ENCODE measurements at places on chromosomes 16 and 17.

- no peak for DNase-seq
Measured at GRCh38 chr16:89194340-89195311, 5.7 kb downstream of the SLC22A31 start.

- DNase-seq = no peak
Measured at GRCh38 chr17:6334386-6334785, 100.5 kb downstream of the AIPL1 start.

DNA sequence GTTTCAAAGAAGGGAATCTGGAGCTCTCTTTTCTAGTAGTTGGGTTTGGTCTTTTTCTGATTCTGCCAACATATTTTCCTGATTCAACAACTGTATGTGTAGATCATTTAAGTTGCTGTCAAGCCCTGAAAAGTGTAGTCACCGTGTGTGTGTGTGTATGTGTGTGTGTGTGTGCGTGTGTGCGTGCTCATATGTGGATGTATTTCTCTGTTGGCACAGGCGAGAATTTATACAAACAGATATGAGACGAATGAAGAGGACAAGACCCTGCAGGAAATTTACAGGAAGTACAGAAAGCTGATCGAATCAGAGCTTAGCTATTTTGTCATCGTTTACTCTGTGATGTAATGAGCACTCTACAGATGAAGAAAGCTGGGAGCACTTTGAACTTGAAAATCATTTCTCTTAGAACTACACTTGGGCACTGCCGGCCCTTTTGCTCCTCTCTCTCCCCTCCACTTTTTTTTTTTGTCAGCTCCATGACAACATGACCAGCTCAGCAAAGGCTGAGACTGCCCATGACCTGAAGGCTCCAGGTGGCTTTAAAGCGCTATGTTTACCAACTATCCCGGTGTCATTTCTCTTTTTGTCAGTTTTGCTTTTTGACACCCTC is 11.2 kb downstream of the FBXO39 start:
- DNase-seq = no peak

DNA sequence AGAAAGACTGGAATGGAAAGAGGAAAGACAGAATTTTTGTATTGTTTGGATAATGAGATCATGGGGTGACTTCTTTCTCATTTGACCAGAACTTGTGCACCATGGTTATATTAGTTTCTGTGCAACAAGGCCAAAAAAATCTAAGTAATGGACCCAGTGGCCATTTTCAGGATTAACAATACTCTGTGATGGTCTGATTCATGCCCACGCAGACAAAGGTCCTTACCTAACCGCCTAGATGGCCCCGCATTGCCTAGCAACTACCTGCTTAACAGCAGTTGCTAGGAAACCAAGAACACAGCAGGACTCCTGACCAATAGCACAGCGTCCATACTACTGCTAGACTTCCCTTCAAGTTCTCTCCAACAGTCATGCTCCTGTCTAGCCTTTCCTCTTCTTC is 22.4 kb downstream of the MIS12 start:
- no peak for DNase-seq

DNA sequence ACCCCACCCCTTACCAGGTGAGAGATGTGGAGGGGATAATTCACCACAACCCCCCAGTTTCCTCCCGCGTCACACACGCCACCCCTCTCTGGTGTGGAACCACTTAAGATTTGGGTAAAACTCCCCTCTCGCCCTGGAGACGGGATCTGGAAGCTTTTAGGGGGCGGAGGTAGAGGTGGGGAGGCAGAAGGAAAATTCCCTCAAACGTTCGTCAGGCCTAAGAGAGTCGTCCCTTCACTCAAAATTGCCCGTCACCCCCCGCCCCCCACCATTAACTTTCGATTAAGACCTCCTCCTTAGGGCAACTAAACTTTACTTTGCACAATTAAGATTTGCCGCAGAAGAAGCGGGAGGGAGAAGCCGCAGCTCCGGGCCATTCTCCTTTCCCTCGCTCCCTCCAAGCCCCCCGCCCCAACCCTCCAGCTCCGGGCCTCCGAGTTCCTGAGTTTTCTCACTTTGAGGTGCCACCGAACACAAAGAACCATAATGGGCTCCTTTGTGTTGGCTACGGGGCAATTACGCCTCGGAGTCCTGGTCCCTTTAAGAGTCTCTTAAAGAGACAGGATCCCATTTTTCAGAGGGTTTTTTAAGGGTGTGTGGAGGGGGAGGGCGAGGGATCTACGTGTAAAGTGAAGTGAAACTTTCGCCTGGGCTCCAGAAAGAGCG is 985 bp upstream of the FZD2 start:
- no peak for DNase-seq

- DNase-seq = no peak
Measured at GRCh38 chr16:73864868-73865267, 431.7 kb upstream of the PSMD7 start.

GRCh38 chr17:51397361-51398127 is 137.2 kb downstream of the UTP18 start:
- no peak for DNase-seq

- no peak for DNase-seq
Measured at GRCh38 chr16:980595-980854, 1.0 kb upstream of the SOX8 start.

DNA sequence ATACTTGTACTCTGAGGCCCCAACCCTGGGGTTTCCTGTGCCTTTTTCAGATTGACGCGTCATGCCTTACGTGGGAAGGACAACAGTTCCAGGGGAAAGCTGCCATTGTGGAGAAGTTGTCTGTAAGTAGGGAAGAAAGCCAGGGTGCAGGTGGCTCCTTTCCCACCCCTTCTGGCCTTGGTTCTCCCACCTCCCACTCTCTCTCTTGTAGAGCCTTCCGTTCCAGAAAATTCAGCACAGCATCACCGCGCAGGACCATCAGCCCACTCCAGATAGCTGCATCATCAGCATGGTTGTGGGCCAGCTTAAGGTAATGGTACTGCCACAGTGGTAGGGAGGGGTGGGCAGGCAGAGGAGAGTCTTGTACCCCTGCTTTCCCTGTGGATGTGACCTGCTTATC is 4.6 kb upstream of the EDC4 start:
- no peak for DNase-seq

DNA sequence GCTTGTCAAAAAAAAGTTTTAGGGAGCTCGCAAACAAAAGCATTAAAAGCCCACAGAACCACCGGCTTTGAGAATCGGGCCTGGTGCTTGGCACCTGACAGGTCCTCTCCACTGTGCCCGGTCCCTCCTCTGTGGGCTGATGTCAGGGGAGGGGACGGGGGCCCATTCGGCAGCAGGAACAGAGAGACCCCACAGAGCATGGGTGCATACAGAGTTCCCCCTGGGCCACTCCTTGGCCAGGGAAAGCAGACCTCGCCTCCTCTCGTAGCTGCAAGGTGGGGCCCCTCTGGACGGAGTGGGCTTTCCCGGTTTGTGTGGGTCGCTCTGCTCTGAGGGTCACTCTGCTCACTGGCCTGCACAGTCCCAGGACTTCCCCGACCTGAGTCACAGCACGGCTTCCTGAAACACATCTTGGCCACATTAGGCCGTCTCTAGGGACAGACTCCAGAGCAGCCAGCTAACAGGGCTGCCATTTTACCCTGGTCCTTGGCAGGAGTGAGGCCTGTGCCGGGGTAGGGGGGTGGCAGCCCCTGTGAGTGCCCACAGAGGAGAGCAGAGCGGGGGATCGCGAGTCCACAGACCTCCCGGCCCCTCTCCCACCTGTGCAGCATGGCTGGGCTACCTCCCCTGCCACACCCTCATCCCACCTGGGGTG is 11.1 kb downstream of the CBFA2T3 start:
- DNase-seq = no peak

DNA sequence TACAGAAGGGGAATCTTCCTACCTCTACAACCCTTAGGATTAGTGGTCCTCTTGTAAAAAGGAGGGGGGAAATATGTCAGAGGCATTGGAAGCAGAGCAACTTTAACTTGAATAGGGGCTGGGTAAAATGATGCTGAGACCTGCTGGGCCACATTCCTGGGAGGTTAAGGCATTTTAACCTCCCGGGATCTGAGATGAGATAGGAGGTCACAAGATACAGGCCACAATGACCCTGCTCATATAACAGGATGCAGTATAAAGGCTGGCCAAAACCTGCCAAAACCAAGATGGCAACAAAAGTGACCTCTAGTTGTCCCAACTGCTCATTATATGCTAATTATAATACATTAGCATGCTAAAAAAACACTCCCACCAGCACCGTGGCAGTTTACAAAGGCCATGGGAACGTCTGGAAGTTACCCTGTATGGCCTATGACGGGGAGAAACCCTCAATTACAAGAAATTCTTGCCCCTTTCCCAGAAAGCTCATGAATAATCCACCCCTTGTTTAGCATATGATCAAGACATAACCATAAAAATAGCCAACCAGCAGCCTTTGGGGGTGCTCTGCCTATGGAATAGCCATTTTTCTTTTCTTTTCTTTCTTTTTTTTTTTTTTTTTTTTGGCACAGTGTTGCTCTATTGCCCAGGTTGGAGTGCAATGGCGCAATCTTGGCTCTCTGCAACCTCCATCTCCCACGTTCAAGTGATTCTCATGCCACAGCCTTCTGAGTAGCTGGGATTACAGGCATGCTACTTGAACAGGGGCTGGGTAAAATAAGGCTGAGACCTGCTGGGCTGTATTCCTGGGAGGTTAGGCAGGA is 6.2 kb upstream of the C1QTNF1 start:
- no peak for DNase-seq

DNA sequence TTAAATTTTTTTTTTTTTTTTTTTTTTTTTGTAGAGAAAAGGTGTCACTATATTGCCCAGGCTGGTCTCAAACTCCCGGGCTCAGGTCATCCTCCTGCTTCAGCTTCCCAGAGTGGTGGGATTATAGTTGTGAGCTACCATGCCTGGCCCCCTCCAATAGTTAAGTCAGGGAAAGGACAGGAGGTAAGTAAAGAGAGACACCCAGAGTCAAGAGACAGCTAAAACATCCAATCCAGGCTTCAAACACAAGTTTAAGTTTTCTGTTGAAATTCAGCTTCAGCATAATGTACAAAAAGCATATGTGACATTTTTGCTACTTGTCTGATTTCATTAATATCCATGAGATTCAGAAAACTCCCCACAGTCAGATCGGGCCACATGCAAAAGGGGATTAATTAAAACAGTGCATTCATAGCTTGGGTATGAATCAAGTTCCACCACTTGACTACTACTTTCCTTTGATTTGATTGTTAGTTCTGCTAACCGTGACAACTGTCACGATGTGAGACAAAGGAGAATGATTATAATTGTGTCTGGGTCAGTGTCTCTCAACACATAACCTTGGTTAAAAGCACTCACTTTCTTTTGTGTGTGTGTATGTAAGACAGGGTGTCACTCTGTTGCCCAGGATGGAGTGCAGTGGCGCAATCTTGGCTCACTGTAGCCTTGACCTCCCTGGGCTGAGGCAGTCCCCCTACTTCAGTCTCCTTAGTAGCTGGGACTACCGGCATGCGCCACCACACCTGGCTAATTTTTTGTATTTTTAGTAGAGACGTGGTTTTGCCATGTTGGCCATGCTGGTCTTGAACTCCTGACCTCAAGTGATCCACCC is 184.9 kb downstream of the PARN start:
- no peak for DNase-seq

DNA sequence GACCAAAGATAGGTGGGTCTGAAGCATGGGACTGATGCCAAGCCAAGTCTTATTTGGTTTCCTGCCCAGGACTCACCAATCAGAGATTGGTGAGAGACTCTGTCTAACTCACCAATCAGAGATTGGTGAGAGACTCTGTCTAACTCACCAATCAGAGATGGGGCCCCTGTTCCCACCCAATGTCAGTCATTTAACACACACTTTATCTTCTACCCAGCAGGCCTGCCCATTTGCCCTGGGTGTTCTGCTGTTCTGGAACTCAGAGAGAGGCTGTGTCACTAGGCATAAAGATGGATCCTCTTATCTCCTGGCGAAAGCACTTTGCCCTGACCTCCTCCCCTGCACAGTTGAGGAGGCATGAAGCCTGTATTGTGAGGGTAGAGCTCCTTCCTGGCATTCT is 5.4 kb upstream of the RHOT1 start:
- no peak for DNase-seq

GRCh38 chr16:23182206-23182678 is 303 bp upstream of the SCNN1G start:
- peak; percentile 30 for DNase-seq

- no peak for DNase-seq
Measured at GRCh38 chr16:68740628-68741346, 3.7 kb downstream of the CDH1 start.

GRCh38 chr17:980406-981291 is 1.1 kb upstream of the NXN start:
- peak; percentile 59 for DNase-seq

- DNase-seq = no peak
Measured at GRCh38 chr16:74748616-74749026, 26.0 kb downstream of the FA2H start.

DNA sequence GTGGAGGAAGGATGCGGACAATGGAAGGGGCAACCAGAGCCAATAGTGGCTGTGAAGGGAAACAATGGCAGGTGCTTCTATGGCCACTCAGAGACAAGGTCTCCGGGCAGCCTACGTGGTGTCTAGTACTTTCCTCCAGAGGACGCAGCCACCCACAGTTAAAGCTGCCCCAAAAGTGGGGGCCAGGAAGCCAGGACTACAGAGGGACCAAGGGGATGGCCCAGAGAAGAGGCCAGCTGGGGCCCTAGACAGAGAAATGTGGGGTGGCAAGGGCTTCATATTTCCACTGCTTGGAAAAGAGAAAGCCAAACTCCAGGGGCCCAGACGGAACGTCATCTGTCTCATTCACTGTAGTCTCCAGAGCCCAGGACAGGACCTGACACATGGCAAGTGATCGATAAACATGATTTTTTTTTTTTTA is 837 bp upstream of the PER1 start:
- no peak for DNase-seq

DNA sequence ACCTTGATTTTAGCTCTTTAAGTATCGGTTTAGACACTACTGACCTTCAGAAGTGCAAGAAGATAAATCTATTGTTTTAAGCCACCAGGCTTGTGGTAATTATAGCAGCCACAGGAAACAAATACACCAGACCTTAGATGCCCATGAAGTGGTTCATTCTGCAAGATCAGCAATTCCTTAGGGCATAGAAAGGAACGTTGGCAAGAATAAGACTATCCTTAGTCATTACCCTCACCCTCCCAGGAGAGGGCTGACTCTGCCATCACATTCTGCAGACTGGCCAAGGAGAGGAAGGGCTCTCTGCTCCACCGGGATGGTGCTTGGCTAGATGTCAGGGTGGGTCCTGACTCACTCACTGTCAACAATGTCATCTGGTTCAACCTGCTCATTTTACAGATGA is 14.1 kb upstream of the NDEL1 start:
- DNase-seq = no peak

DNA sequence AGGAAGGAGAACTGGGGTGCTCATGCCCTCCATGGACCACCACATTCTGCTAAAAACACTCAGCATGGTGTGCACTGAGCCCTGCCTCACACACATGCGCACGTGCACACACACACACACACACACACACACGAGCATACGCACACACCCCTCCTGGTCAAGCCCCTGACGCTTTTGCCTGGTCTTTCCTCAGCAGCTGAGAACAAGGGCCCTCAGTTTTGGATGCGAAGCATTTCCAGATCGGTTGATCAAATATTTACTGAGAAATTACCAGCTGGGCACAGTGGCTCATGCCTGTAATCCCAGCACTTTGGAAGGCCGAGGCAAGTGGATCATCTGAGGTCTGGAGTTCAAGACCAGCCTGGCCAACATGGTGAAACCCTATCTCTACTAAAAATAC is 20.1 kb upstream of the RAI1 start:
- no peak for DNase-seq

- no peak for DNase-seq
Measured at GRCh38 chr16:55291847-55292246, 32.2 kb upstream of the IRX6 start.
